ENCODE measurements at places on chromosomes 16 and 17.

DNA sequence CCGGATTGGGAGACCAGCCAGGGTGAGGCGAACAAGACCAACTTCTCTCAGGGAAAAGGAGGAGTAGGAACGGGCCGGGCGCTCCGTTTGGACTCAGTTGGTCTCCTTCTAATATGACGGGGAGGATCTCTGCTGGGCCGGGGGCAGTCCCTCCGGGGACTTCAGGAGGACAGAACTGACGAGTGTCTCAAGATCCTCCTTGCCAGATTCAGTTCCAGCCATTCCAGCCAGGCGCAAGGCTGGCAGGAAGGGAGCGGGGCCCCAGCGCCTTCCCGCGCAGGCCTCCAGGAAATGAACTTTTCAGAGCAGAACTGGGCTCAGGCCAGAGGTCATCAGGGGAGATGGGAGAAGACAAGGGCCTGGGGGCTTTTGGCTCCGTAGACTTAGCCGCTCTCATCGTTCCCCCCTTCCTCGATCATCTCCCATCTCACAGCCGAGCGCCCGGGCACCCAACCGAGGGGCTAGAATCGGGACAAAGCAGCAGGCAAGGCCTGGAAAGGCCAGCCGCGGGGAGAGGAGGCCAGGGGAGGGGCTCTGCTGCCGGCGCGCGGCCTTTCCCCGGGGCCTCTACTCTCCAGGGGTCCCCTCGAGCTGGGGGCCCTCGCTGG, 1.6 kb downstream of the ZNF423 start:
- no peak for DNase-seq

DNA sequence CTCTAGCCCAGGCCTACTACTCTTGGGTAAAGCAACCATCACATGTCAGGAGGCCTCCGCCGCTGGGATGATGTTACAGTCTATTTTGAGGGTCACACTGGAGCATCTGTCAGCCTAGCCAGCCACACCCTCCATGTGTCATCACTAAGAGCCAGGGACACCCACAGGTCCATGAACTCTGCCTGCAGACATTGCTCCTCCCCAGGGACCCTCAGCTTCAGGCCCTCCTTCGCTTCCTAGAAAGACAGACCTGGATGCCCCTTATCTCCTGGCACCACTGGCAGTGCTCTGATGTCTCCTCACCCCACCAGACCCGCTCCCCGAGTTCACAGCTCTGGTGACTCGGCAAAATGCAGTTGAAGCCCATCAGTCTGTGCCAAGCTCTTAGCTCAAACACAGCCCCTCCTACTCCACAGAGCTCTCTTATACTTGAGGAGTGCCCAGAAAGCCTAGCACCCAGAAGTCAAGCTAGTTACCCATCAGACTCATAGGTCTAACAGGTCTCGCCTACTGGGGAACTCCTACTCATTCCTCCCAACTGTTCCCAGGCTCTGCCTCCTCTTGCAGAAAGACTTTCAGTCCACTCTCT, 5.9 kb downstream of the RANBP10 start:
- DNase-seq: no peak

- DNase-seq: no peak
Measured at GRCh38 chr17:57530508-57530907, 214.6 kb downstream of the CCDC182 start.

DNA sequence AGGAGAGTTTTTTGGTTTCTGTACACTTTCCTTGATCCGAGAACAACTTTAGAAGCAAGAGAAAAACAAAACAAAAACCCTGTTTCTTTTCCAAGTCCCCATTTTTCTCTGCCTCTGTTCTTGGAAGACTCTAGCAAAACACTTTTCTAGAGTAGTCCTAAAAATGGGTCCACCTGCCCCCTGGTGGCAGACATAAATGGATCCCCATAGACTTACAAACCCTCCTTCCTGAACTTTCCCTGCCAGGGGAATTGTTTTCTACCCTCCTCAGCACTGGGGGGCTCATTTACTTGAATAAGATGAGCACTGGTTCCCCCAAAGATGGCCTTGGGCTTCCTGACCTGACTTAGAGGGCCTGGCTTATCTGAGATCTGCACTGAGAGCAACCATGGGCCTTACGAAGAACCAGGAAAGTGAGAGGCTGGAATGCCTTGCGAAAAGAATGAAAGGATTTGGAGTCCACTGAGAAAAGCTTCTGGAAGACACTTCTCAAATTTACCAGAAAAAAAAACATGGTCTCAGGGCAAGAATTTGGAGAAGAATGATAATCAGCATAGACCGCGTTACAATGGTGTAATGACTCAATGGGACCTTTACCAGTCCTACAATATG, 48.0 kb upstream of the CDYL2 start:
- peak; percentile 3 for DNase-seq

GRCh38 chr17:3002538-3003295, 60.7 kb downstream of the OR1D5 start:
- peak; percentile 93 for DNase-seq

GRCh38 chr17:28682655-28683054, 20.6 kb downstream of the SUPT6H start:
- no peak for DNase-seq

GRCh38 chr16:20331635-20332034, 4.3 kb upstream of the GP2 start:
- no peak for DNase-seq

DNA sequence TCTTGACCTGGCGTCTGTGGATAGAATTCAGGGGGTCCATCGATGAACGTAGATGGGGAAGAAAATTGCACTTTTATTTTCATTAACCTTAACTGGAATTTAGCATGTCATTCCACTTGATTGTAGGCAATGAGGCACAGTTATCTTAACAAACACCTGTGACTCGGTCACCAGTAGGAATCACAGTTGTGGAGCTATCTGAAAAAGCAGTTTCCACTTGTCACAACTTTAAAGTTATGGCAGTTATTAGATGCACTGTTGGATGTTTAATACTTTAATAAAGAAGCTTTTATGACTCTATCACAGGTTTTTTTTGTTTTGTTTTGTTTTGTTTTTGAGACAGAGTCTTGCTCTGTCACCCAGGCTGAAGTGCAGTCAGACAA, 83.7 kb upstream of the LGALS9 start:
- no peak for DNase-seq

- DNase-seq: no peak
Measured at GRCh38 chr17:692116-692515, 22.5 kb downstream of the VPS53 start.

DNA sequence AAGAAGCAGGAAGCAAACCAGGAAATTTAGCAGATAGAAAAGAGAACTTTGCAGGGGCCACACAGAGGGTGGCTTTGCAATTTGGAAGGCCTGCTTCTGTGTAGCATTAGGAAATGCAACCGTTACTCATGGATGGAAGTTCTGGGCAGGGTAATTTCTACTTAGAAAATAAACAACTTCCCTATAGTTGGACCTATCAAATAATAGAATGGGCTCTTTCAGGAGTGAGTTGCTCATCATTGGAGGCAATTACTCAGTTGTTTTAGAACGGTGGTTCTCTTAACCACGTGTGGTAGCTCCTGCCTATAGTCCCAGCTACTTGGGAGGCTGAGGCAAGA, 25.8 kb upstream of the HS3ST2 start:
- DNase-seq: no peak

DNA sequence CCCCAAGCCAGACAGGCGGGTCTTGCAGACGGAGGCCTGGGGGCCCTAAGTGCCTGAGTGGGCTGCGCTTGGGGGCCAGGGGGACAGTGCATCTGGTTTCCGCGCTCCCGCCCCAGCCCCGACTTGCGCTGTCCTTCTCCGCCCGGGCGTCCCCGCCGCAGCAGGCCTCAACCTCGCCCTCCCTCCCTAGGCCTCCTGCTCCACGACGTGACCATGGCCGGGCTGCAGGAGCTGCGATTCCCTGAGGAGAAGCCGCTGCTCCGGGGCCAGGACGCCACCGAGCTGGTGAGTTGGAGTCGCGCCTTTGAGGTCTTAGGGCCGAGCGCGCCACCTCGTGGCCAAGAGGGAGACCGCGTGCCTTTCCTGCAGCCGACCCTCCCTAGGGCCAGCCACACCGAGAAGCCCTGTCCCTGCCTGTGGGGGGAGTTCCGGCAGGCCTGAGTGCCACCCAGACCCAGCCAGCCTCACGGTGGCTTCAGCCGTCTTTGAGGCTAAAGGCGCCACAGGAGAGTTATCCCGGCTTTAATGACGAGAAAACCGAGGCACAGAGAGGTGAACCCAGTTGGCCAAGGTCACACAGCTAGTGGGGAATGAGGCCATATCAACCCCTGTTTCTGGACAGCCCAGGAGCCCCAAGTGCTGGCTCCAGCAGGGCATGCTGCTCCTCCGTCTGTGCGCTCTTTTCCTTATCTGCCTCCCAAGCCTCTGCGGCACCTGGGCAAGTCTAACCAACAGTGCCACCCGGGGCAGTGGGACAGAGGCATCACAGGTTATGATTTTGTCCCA, 12.2 kb upstream of the NDRG4 start:
- peak; percentile 27 for DNase-seq

DNA sequence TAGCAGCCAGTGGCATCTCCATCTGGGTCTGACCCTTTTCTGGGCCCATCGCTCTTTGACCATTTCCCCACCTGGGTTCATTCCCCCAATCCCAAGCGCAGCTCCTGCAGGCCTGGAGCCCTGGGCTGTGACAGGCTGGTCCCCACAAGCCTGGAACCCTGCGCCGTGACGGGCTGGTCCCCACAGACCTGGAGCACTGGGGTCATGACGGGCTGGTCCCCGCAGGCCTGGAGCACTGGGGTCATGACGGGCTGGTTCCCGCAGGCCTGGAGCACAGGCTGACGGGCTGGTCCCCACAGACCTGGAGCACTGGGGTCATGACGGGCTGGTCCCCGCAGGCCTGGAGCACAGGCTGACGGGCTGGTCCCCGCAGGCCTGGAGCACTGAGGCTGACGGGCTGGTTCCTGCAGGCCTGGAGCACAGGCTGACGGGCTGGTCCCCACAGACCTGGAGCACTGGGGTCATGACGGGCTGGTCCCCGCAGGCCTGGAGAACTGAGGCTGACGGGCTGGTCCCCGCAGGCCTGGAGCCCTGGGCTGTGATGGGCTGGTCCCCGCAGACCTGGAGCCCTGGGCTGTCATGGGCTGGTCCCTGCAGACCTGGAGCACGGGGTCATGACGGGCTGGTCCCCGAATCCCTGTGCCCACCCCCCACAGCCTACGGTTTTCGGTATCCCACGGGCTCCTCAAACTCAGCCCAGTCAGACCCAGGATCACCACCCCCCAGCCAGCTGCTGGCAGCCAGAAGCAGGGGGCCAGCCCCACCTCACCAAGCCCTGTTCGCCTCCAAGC, 16.6 kb downstream of the TMC6 start:
- DNase-seq: no peak

DNA sequence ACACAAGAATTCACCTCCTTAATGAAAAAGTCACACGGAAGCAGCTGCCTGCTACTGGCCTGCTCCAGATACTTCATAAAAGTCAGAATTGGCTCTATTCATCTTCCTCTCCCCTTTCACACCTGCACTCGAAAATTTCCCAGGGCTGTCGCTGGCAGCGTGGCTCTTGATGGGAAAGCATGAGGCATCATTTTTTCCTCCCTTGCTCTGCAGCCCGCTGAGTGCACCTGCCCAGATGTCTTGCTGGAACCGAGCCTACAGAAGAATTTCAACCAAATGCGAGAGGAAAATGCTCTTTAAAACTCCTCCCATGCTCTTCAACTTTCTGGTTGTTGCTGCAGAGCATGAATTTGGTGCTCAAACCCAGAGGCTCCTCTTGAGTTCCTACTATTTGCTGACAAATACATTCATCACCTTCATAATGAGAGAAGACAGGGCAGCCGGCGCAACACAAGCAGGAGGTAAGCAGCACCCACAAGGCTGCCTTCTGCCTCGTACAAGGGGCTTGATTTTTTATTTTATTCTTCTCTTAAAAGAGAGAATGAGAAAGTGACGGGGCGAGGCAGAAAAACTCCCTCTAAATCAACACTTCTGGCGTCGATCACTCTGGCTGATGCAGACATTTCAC, 146.8 kb downstream of the ZFHX3 start:
- DNase-seq: no peak

DNA sequence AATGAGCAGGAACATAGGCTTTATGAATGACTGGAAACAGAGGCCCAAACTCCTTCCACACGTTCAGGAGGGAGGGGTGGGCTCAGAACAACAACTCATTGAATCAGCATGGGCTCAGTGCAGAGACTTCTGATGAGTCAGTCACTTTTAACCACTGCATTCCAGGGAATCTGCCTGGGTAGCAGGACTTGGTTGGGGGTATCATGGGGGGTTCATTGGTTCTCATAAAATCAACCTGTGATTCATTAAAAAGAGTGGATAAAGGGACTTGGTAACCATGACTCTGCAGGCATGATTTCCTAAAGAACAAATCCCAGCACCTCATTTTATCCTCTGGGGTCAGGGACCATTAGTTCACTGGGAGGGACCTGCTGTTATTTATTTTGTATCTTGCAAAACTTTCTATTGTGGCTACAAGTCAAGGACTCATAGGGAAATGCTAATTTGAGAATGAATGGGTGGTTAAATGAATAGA, 13.8 kb downstream of the ITGB3 start:
- DNase-seq: no peak

GRCh38 chr16:84827131-84827574, 7.4 kb downstream of the CRISPLD2 start:
- DNase-seq: no peak

DNA sequence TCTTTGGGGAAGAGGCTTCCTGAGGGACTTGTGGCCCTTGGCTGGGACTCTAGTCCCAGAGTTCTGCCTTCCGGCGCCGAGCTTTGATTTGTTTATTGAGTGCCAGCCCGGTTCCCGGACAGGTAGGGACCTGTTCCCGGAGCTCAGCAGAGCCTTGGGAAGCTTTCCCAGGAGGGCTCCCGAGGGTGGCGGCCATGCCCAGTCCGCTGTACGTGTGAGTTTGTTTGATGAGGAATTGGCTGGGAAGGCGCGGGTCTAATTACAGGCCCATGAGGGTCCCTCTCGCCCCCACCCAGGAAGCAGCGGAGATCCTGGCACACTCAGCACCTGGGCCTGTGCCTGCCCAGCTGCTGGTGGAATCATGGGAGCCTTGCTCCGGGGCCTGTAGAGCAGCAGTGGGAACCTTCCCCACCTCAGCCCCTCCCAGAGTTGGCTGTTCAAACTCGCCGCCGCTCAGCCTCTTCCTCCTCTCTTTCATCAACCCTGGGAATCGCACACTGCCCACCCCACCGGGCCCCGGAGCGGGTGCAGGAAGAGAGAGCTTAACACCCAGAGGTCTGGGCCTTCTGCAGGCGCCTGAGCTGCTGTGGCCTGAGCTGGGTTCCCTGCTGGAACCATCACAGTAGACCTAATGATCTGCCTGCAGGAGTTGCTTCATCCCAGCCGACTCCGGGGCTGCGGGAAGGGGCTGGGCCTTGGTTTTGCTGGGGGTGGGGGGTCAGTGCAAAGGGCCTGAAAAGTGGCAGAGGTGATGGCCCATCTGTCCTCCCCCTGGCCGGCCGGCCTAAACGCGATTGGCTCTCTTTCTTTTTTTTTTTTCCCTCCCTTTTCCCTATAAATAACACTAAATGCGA, 313.7 kb downstream of the SEC14L1 start:
- no peak for DNase-seq

Data from GM12864 (cell line).